ENCODE measurements at places on chromosomes 4 and X.

DNA sequence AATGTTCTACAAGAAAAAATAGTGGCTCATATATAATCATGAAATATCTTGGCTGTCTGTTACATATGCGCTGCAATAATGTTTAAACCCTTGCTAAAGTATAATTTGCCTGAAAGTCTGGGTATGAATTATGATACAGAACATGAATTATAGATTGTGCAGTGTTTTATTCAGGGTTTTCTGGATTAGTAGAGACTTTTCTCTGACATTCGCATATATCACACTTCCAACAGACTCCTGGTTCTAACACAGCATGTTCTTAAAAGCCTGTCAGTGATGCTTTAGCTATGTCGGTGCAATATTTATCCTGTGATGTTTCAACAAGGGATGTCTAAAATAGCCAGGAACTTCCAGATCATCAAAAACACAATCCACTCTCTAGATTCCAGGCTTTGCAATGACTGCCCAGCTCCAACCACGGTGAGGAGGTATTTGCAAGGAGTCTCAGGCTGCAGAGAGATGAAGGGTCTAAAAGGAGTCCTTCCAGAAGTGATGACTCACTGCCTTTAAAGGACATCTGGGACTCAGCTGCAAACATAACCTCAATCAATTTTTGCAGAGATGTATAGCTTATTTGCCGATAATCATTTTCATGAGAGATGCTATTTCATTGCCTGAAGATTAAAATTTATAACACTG, 69.4 kb downstream of the RWDD4 start:
- no peak for DNase-seq

DNA sequence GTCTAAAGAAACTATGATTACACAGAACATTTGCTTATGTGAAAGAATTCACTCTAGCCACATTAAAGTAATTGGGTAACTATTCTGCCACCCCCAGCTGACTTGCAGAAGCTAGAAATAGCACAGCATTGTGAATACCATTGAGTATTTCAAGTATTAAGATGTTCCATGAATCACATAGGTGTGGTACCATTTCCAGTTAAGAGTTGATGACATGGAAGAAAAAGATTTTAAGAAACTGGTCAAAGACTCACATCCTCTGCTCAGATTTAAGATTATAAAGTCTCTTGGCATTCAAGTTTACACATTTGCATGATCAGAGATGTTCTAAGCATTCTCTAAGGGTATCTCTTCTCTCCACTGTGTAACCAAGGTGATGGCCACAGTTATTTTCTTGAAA, 287.5 kb downstream of the CAMK2D start:
- no peak for DNase-seq

DNA sequence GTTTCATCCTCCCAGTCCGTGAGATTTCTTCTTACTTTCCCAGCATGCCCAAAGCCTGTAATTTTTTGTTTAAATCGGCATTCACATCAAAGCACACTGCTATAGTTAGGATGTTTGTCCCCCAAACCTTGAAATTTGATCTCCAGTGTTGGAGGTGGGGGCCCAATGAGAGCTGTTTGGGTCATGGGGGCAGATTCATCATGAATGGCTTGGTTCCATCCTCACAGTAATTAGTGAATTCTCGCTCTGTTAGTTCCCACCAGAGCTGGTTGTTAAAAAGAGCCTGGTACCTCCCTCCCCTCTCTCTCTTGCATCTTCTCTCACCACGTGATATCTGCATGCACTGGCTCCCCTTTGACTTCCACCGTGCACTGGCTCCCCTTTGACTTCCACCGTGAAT, 40.5 kb upstream of the PGRMC2 start:
- no peak for DNase-seq

GRCh38 chr4:143023239-143023918, 161.3 kb upstream of the USP38 start:
- no peak for DNase-seq

- peak; percentile 73 for DNase-seq
Observed at GRCh38 chr4:38791010-38791409, 8.2 kb upstream of the TLR10 start.

DNA sequence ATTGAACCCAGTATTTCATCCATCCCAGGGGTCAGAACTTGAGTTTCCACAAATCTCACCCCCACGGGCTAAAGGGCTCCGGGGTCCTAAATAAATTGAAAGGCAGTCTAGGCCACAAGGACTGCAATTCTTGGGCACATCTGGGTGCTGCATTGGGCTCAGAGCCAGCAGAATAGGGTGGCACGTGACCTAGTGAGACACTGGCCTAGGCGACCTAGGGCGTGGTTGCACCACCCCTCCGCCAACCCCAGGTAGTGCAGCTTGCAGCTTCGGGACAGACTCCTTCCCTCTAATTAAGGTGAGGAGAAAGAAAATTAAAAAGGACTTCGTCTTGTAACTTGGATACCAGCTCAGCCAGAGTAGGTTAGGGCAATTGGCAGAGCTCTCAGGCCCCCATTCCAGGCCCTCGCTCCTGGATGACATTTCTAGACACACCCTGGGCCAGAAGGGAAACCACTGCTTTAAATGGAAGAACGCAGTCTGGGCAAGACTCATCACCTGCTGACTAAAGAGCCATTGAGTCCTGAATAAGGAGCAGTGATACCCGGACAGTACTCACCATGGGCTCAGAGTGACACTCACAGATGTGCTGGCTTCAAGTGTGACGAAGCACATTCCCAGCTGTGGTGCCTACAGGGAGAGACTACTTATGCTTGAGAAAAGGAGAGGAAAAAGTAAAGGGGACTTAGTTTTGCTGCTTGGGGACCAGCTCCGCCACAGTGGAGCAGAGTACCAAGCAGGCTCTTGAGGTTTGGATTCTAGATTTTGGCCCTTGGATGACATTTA, 735.4 kb downstream of the FSTL5 start:
- DNase-seq, result no peak

GRCh38 chrX:68695206-68695845, 47.9 kb downstream of the STARD8 start:
- DNase-seq, result no peak

GRCh38 chr4:128427832-128428366, 140.3 kb upstream of the PGRMC2 start:
- no peak for DNase-seq

DNA sequence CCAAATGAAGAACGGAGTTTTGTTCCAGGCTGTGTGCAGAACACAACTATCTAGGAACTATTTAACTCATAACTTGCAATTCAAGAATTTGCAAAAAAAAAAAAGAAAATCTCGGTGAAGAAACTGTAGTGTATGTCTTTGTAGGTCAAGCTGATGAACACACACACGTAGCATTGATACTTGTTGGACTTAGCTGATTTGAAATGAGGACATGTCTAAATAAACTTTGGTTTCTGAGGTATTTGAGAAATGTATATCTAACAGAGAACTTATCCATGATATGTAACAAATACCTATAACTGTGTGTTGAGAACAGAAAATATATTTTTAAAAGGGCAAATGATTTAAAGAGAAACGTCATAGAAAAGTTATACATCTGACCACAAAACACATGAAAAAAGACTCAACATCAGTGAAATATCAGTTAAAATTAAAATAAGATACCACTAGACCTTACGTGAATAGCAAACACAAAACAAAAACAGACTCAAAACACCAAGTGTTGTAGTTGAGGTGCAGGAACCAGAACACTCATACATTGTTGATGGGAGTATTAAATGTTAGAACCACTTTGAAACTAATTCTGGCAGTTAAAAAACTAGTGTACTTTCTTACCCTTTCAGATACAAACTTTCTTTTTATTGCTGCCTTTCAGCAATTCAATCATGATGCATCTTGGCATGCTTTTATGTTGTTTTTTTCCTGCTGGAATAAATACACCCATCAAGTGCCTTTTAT, 1535.8 kb upstream of the PCDH10 start:
- DNase-seq, result no peak

DNA sequence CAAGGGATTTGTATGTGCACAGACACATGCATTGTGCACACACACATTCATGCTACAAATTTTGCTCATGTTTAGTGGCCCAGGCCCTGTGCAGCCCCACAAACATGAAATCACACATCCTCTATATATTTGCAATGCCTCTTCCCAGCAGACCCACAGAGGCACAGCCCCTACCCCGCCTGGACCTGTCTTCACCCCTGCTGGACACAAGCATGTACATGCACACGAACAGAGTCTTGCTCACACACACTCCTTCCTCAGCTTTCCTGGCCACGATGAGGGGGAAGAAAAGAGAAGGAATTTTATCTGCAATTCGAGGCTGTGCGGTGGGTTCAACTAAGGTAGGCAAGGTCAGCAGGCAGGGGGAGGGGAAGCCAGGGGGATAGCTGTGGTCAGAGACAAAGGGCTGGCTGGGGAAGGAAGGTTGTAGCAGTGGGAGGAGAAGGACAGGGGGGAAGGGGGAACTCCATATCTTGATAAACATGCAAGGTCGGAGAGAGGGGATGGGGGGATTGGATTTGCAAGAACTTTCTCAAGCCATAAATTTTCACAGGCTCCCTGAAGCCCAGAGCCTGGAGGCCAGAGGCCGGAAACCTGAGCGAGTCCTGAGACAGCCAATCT, 156.4 kb downstream of the EFNB1 start:
- DNase-seq, result no peak

- DNase-seq, result no peak
Observed at GRCh38 chr4:137370206-137370633, 162.1 kb downstream of the PCDH18 start.

DNA sequence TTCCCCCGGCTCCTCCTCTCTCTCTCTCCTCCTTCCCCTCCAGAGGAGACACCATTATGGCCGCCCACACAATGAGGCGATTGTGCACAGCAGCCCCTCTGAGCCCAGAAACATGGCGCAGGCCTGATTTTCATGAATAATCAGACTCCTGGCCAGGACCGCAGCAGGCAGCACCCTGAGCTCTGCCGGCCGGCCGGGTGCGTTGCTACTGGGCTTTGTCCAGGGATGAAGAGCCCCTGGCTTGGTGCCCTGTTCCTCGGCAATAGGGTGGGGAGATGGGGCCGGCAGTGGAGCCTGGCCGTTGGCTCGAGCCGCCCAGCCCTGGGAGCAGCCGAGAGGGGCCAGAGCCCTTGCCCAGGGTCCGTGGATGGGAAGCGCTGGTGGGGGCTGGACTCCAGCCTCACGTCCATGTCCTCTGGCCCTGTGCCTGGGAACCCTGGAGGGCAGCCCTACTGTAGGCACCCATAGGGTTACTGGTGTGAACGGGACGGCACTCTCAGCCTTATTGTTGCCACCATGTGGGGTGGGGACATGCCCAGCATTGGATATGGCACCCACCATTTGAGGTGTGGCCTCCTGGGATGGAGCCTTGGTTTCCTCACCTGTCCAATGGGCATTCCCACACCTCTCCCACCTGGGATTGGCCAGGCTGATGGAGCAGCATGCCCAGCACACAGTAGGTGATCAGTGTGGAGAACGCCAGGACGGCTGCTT, 103.0 kb downstream of the SORCS2 start:
- no peak for DNase-seq

DNA sequence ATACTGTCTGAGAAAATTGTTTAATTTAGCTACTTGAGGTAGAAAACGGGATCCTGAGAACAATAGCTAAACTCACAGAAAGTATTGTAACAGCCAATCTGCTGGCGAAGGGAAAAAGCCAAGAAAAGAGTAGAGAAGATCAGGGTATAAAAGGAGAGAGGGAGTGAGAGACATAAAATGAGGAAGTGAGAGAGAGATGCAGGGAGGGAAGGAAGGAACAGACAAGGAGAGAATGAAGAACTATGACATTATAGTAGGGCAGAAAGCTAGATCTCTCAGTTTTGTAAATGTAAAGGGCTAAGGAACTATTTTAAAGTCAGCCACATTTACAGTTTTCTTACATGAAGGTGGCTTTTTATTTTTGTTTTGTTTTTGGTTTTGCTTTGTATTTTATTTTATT, 1.6 kb upstream of the GIMD1 start:
- no peak for DNase-seq

GRCh38 chr4:185182239-185182638, 21.6 kb downstream of the CFAP97 start:
- DNase-seq, result no peak

DNA sequence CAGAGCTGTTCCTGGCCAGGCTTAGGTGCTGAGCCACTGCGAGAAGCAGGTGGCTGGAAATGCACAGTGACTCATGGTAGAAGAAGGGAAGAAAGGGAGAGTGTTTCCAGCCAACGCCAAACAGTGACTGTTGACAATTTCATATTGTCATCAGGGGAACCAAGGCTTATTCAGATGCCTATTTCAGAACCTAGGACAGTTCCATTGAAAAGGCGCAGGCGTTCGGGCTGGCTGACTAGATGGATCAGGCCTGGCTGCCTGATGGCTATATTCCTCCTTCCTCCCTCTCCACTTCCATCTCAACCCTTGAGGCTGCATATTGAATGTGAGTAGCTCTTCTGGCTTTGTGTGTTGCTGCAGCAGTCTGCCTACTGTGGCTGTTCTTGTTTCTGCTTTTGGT, 73.0 kb upstream of the FRMPD4 start:
- no peak for DNase-seq

DNA sequence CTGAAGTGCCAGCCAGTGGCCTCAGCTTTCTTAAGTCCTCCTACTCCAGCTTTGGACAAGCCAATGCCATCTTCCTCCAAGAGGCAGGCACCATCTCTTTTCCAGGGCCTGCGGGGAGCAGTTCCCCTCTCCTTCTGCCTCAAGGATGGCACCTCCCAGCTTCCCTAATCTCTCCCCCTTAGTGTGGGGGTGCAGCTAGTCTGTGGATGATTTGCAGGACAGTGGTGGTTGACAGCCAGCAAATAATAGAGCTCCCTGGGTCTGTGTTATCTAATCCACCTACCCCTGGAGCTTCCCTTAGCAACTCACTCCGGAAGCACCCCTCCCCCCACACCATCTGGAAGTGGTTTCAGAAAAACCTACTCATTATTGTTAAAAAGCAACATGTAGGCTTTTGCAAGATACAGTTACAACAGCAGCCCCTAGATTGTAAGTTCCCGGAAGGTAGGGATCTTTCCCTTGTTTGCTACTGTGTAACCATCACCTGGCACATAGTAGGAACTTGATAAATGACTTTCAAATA, 247.1 kb downstream of the BCOR start:
- no peak for DNase-seq

DNA sequence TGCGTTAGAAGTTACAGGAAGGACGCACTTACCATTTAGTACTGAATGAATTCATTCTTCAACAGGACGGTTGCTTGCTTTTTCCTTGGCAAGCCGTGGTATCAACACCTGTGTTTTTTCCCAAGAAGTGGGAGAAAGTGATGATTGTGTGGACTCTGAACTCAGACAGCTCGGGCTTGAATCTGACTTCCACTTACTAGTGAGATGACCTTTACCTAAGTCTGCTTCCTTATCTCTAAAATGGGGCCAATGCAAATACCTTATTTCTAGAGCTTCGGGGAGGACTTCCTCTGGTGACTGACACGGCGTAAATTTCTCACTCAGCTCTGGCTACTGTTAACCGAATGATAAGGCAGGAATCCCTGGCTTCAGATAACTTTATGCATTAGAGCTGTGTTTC, 146.8 kb upstream of the RBPJ start:
- no peak for DNase-seq

DNA sequence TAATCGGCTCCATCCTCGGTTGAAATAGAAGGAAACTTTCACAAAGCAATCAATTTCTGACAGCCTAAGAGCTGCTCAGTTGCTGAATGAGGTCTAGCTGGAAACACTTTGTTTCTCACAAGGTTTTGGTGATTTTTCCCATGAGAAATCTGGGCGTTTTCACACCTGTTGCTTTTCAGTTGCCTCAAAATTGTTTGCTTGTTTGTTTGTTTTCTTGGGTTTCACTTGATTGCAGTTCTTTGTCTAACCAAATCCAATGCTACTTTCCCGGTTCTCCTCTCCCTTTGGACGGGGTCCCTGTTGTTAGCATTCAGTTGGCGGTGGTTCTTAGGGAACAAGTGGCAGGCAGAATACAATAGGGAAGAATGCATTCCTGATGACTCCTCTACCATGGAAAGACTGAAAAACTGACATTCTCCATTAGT, 135.5 kb downstream of the PALLD start:
- DNase-seq, result no peak
